ENCODE measurements at places on chromosomes 2 and 18. TPM values are rescaled to one million over a fixed set of nuclear protein-coding genes. Genes with fewer than 3 reads are reported as not detected.

EFEMP1 gene
- total RNA-seq = 48.1 TPM

TDRD15 gene
- not detected for total RNA-seq

NYAP2 gene
- total RNA-seq = not detected

GALNT3 gene
- total RNA-seq = not detected
